ENCODE measurements at places on chromosomes 12 and 14.

- DNase-seq: no peak
Observed at GRCh38 chr12:5861416-5861815, 83.6 kb downstream of the ANO2 start.

GRCh38 chr14:91885113-91885712, 17.9 kb upstream of the TC2N start:
- DNase-seq: no peak

- no peak for DNase-seq
Observed at GRCh38 chr12:101680240-101680639, 17.2 kb upstream of the CHPT1 start.

GRCh38 chr12:52322069-52322468, 871 bp upstream of the KRT83 start:
- no peak for DNase-seq

- DNase-seq: no peak
Observed at GRCh38 chr12:90989686-90990111, 15.1 kb downstream of the EPYC start.

DNA sequence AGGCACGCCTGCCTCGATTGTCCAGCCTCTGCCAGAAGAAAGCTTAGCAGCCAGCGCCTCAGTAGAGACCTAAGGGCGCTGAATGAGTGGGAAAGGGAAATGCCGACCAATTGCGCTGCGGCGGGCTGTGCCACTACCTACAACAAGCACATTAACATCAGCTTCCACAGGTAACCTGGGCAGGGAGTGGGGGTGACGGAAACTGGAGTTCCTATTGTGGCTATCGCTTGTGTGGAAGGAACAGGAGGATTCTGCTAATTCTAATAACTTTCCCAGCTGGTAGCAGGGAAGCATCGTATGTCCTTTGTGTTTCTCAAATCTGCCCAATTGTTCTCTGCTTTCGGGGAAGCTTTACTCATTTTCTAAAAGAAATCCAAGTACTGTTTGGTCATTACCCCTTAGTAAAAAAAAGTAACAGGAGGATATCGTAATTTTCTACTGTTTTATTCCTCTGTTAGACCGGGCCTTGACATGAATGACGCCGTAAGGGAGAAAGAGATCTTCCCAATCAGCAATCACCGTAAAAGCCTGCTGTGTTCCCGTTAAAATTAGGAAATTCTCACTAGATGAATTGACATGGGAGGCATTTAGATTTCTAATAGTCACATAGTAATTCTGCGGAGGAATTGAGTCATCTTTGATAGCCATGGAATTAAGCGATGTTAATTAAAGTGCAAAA, 449 bp downstream of the THAP2 start:
- DNase-seq: no peak

- no peak for DNase-seq
Observed at GRCh38 chr14:89288114-89288513, 128.9 kb downstream of the FOXN3 start.

DNA sequence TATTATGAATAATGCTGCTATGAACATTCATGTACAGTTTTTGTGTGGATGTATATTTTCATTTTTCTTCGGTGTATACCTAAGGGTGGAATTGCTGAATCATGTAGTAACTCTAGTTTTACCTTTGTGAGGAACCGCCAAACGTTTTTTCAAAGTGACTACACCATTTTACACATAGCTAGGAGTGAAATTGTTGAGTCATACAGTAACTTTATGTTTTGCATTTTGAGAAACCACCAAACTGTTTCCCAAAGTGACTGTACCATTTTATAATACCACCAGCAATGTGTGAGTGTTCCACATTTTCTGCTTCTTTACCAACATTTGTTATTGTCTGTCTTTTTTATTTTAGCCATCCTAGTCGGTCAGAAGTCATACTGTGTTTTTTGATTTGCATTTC, 3.1 kb upstream of the TPH2 start:
- DNase-seq: no peak

DNA sequence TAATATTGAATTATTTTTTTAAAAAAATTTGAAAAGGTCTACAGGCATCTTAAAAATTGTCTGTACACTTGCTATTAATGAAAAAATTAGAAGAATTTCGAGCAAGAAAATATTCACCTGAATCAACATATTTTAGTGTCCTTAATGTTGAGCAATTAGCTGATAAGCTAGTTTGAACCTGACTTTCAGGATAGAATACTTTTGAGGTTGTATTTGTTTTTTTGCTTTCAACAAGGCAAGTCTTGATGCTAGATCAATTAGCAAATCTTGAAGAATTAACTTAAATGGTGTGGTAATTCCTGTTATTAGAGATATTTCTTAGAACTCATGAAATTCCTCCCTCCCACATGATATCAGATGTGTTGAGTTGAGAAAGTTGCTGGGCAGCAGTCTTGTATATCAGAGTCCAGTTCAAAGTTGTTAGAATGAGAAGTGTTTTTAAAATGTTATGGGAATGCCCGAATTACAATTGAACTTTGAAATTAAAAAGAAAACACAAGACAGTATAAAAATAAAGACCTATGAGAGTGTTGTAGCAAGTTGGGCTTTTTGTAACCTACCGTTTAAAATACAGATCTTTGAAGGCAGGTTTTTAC, 119.2 kb downstream of the TRMT5 start:
- DNase-seq: no peak

- no peak for DNase-seq
Observed at GRCh38 chr12:131716282-131716681, 5.4 kb downstream of the SFSWAP start.

GRCh38 chr12:120019938-120020337, 30.9 kb downstream of the BICDL1 start:
- DNase-seq: no peak

- DNase-seq: no peak
Observed at GRCh38 chr12:107530701-107531100, 154.9 kb upstream of the PWP1 start.

GRCh38 chr12:104011253-104011652, 38.7 kb downstream of the GLT8D2 start:
- DNase-seq: no peak

DNA sequence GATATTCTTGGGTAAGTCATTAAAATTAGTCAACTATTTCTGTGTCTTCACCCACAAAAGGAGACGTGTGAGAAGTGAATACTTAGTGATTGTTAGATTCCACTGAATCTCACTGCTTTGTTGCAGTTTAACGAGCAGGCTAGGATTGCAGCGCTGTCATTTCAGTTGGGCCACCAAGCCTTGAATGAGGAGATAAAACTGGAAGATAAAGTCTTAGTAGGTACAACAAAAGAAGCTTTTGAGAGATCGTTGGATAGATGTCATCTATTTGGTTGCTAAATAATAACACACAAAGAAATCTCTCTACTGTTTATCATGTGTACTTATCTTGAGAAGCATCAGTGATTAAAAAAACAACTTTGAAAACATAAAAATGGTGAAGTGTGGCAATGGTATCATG, 132.3 kb downstream of the RGS6 start:
- no peak for DNase-seq

DNA sequence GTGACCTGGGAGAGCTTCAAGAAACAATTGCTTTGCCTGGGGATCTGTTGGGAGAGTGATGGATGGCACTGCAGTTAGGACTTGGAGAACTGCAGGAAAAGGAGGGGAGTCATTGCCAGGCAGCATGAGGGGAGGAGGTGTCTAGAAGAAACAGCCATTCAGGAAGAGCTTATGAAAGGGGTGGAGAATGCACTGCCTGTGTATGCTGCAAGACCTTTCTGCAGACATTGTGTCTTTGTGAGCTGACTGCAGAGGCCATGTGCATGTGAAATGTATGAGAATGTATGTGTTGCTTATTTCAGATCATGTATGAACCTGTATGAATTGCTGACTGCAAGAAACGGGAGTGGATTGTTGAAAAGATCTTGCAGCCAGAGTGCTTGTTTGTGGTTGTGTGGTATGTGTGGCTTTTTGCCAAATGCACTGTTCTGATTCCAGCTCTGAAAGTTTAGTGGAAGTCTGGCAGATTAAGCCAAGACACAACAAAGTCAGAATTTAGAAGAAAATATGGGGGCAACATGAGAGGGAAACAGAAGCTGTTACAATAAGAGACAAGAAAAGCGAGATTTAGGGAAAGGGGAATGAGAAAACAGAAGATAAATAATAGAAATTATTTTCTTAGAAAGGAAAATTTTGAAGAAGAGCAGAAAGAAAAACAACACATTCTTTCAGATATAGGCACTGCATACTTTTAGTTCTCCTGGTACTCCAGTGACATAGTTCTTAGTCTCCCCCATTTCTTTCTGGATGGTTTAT, 9.8 kb upstream of the RIMKLB start:
- DNase-seq: no peak

GRCh38 chr14:58367296-58367695, 28.4 kb upstream of the TOMM20L start:
- no peak for DNase-seq

- no peak for DNase-seq
Observed at GRCh38 chr12:50017641-50018040, 7.7 kb downstream of the RACGAP1 start.

DNA sequence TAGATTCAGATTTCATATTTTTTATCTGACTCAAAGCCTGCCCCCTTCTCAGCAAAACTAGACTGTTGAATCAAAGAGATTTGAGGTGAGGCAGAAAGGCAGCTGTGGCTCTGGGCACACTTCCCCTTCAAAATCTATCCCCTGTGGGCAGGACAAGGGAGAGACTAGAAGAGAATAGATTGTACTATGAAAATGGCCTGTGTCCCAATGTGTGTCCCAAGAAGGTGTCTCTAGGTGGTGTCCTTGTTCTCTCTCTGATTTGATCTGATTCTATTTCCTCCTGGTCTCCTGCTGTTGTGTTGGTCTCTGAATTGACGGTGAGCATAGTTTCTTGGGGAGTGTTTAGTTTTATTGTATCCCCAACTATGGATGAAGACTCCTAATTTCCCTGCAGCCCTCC, 565.8 kb upstream of the ATP2B1 start:
- no peak for DNase-seq

GRCh38 chr12:112989806-112990205, 11.5 kb downstream of the OAS2 start:
- DNase-seq: no peak

DNA sequence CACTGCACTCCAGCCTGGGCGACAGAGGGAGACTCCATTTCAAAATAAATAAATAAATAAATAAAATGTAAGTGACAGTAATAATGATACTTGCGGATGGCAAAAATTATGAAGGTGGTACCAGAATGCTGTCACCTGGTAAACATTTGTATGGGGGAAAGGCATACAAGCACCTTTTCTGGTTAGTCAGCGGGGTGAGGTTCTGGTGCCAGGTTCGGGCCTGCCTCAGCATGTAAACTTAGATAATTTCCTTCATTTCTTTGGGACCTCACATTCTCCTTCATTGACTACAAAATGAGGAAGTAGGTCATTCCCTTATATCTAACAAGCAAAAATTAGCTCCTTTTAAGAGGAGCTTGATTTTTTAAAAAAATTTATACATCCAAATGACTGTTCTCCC, 10.8 kb downstream of the VTI1B start:
- DNase-seq: no peak

DNA sequence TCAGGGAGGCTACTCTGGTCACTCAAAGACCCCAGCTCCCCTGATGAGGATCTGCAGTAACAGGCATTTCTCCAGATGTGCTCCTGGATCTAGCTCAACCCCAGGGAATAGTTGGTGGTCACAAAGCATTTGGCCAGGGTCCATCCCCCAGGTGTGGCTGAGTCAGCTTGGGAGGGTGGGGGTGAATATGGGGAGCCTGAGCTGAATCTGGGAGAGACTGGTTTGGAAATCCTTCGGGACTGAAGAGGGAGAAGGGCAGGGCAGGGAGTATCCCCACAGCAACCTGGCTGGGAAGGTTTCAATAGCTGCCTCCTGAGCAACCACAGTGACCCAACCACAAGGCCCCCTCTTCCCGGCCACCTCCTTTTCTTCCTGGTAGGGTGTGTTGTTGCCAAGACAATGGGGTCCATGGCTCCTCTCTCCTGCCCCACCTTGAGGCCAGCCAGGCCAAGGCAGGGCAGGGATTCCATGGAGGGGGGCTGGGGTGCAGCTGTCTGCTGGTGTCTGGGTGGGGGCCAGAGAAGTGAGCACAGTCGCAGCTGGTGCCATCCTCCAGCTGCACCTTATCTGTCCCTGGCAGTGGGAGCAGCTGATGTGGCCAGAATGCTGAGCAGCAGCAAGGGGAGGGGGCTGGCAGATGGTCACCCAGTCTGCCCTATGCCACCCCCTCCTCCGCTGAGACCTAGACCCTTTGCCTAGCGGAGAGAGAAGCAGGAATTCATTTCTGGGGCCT, 5.5 kb downstream of the ASIC1 start:
- DNase-seq: no peak

DNA sequence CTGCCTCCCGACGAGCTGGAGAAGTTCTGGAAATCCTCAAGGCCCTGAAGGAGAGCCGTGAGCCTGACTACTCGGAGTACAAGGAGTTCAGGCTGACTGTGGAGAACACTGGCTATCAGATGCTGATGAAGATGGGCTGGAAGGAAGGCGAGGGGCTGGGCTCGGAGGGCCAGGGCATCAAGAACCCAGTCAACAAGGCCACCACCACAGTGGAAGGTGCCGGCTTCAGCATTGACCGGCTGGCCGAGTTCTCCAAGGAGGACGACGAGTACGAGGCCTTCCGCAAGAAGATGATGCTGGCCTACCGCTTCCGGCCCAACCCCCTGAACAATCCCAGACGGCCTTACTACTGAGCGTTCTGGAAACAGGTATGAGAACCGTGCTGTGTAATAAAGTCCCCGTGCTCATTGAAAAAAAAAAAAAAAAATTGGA, 366.1 kb upstream of the ATXN7L3B start:
- DNase-seq: no peak

- no peak for DNase-seq
Observed at GRCh38 chr14:77208979-77209318, 27.4 kb downstream of the TMEM63C start.

- DNase-seq: no peak
Observed at GRCh38 chr12:49138587-49138986, 7.4 kb upstream of the TUBA1B start.

- no peak for DNase-seq
Observed at GRCh38 chr12:54427106-54427505, 8.0 kb upstream of the ITGA5 start.

GRCh38 chr12:116640281-116640680, 81.1 kb downstream of the MAP1LC3B2 start:
- DNase-seq: no peak

DNA sequence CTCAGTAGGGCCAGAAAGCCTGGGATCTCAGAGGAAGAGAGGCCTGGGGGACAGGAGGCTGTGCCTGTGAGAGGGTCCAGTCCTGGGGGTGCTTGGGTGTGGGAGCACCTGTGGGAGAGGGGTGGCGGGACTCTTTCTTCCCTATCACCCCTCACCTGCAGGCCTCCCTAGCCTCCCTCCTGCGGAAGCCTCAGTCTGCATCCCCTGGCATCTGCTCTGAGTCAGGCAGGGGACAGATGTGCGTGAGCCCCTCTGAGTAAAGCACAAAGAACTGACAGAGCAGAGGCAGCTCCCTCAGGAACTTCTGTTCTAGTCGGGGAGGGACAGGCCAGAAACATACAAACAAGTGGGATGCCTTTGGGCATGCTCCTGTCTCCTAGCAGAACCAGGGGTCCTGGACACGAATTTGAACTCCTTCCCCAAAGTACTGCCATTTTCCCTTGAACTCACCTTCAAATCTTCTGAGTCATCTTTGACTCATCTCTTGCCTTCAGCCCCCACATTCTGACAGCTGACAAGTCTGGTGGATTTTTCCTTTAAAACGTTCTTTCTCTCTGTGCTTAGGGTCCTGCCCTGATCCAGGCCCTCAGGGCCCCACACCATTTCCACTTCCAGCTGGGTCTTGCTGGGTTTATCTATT, 8.5 kb upstream of the HSP90AA1 start:
- DNase-seq: peak; percentile 16

GRCh38 chr12:40149673-40150260, 43.9 kb upstream of the SLC2A13 start:
- DNase-seq: no peak

- no peak for DNase-seq
Observed at GRCh38 chr12:117361347-117361751, at the start of gene NOS1. Gene NOS1 (minus strand): TSS chr12:117361626. CDS start chr12:117331069, 30,557 bp downstream.
